Right lobe of liver (tissue), 6 donors: ENCODE measurements at places on chromosomes 11 and 22.
A peak's percentile ranks its signal among the peaks of the same experiment; 100 is the strongest.

DNA sequence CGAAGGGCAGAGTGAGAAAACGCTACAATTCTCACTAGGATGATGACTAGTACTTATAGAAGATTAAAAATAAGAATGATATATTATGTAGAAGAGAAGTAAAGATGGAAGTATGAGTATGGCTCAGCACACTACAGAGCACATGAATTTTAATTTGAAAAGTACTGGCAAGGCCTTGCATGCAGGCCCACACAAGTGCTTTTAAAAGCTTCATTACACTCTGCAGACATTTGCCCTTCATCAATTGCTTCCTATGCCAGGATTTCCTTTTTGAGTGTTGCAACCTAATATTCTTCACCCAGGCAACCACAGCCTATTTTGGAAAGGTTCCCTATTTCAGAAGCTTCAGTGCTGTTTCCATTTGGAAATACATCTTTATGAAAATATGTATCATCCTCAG lies 81.1 kb downstream of the LARGE2 start:
- no peak for DNase-seq

- DNase-seq: no peak
Measured at GRCh38 chr11:106415510-106415909, 338.0 kb downstream of the AASDHPPT start.

DNA sequence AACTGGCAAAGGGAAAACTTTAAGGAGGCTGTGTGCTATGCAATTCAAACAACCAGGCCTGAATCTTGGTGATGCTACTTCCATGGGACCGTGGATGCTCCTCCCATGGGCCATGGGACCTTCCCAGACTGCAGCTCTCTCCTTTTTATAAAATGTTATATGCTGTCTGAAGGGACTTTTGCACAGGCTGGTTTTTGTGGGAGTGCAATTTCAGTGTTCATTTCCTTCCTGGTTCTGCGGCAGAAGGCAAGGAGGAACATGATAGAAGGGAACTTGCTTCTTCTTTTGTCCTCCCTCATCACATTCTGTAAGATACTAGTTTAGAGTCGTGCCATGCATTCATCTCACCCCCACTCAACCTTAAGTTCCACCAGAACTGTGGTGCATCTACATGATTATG lies 68.9 kb downstream of the C11orf58 start:
- DNase-seq: no peak

- DNase-seq: no peak
Measured at GRCh38 chr11:91795139-91795887, 429.3 kb upstream of the FAT3 start.

- peak; percentile 68 for DNase-seq
Measured at GRCh38 chr11:83157594-83158356, 844 bp downstream of the PCF11 start.
